AG04450 (cell line): ENCODE measurements at places on chromosomes 2 and 18.

DNA sequence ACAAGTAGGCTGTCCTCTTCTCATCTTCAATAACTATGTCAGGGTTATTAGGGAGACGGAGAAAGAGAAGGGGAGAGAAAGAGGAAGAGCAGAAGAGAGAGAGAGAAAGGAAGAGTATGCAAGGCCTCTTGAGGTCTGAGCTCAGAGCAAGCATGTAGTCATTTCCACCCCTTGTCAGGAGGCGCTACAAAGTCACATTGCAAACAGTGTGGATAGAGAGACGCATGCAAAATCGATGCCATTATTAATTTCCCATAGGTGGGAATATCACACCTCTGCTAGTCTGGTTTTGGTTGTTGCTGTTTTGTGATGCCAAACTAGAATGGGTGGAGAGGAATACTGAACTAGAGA, 24.2 kb upstream of the SERPINE2 start:
- no peak for DNase-seq

DNA sequence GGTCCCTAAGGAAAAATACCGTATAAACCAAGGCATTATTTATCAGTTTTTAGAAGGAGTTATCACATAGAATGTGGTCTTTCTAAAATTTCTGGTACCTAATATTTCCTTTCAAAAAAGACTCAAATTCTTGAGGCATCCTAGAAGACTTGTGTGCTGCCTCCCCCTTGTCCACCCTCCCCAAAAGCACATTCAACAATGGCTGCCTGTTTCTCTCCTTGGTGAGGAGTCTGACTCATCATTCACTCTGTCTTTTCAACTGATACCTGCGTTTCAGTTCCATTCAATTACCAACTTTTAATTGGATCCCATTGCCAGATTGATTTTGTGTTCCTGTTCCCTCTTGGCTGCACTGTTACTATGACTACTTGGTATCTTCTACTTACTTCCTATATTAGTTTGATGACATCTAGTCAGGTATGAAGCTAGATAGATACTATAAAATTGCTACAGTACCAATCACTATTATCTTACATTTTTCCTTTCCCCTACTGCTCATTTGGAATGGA, 72.9 kb downstream of the XRCC5 start:
- no peak for DNase-seq

DNA sequence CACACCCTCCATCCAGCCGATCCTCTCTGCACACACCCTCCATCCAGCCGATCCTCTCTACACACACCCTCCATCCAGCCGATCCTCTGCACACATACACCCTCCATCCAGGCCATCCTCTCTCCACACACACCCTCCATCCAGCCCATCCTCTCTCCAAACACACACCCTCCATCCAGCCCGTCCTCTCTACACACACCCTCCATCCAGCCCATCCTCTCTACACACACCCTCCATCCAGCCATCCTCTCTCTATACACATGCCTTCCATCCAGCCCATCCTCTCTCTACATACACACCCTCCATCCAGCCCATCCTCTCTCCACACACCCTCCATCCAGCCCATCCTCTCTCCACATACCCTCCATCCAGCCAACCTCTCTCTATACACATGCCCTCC, 83.1 kb downstream of the EIPR1 start:
- DNase-seq: no peak

DNA sequence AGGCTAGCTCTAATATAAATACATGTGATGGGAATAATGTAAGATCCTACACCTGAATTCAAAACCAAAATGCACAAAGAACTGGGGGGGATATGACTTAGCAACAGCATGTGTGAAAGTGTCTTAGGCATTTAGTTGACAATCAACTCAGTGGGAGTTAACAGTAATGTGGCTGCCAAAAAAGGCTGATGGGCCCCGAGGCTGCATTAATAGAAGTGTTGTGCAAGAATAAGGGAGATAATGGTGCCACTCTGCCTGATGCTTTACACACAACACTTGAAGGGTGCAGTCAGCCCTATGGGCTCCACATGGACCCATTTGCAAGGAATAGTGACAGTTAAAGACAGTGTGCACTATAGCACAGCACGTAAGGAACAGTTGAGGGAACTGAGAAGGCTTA, 649.4 kb upstream of the ZEB2 start:
- no peak for DNase-seq

DNA sequence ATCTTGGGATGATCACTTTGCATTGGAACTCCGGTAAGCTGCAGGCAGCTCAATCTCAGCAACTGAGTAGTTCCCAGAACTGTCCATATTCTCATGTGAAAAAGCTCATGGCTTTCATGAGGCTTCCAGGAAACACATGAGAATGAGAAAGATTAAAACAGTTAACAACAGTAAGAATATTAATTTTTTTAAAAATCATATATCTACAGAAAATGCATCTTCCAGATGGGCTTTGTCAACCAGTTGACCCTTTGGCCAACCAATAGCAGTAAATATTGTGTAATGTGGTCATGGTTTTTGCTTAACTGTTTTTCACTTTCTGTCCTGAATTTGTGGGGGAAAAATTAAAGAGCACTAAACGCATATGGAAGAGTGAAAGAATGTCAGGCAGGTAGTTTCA, 131.2 kb upstream of the CCDC195 start:
- DNase-seq: no peak

GRCh38 chr2:200482194-200482593, 27.7 kb downstream of the KCTD18 start:
- no peak for DNase-seq

DNA sequence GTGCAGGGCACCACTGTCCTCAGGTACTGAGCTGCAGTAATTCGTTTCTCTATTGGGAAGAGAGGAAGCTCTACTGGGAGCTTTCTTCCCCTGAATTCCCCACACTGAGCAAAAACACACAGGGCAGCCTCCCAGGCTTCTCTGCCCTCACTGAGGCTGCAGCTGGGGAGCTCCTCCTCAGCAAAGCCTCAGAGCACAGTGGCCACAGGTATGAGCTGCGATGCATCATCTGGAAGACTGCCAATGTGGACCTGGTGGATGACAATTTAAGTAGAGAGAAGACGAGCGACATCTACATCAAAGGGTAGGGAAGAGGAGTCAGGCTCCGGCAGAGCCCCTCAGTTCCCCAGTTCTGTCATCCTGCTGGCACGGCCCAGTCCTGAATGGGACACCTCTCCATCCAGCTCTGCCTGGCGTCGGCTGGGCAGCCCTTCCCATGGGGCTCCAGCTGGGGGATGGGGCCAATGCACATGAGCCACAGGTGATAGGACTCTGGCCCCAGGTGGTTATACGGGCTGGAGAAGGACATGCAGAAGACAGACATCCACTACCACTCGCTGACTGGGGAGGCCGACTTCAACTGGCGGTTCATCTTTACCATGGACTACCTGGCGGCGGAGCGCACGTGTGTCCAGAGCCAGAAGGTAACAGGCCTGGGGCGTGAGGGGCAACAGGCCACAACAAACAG, 37.6 kb downstream of the LMAN2L start:
- DNase-seq: no peak

DNA sequence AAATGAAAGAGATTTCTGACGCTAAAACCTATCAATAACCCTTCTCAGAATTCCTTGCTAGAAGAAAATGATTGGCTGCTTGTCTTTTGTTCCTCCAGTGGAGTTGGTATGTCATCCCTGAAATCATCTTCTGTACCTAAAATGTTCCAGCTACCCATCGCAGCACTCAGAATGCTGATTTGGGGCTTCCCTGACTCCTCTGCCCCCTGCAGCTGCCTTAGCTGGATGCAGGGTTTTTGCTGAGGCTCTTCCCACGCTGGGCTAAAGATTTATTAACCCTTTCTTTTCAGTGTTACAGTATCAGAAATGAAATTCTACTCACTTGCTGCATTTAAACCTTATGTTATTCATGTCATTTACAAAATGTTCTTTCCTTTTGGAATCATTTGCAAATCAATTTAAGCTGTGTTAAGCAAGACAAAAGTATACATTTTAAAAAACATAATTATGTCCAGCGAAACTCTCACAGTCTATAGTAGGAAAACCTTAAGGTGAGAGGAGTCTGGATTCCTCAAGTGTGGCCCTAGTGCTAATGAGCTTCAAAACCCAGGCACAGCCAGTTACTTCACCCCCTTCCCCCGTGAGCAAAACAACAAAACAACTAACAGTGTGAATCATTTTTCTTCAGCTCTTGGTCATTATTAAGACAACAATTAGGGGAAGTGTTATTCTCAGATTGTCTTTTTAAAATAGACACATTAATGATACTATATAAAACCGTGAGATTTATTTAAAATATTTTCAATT, 32.8 kb downstream of the PKP4 start:
- DNase-seq: no peak

DNA sequence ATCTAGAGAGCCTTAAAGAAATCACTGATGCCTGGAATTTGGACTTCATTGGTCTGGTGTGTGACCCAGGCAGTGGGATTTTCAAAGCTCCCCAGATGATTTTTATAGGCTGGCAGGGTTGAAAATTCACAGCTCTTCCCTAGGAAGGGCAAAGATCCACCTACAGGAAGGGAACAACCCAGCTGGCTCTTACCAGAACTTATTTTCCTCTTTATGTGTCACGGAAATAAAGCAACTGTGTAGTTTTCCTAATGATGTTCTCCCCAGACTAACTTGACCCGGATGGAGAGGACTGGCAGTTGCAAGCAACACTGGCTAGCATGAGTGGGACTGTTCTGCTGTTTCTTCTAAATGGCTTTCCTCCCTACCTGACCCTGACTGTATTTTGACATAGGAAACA, 235.6 kb downstream of the ALPK2 start:
- DNase-seq: no peak

- no peak for DNase-seq
Measured at GRCh38 chr2:205903549-205904129, 182.3 kb downstream of the INO80D start.

DNA sequence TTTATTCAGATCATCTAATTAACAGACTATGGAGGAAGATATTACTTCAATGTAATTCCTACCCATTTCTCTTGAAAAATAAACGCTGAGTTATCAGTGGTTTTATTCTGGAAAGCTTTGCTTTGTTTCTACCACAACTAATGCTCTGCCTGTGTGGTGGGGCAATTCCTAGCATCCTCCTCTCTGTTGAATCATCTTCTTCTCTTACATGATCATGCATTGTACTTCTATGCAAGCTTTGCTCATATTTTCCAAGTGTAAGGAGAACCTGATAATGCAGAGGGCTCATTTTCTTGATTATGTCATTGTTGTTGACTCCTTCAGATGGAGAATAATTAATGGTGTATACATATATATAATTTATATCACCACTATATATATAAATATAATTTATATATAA, 46.7 kb downstream of the CCDC195 start:
- no peak for DNase-seq

DNA sequence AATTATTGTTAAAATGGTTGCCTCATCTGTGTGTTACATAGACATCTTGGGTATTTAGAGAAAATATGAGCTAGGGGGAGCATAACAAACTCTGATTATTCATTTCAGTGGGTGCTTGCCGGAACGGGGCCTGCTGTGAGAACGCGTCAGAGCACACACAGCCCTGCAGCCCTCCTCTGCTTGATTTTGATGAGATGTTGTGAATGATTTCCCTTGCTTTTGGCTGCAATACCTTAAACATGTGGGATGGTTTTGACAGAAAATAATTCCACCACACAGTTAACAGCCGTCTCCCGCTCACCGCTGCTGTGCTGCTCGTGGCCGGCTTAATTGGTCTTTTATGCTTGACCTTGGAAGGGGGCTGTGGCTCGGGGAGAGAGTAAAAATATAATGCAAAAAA, 49.9 kb upstream of the TXNDC2 start:
- no peak for DNase-seq

DNA sequence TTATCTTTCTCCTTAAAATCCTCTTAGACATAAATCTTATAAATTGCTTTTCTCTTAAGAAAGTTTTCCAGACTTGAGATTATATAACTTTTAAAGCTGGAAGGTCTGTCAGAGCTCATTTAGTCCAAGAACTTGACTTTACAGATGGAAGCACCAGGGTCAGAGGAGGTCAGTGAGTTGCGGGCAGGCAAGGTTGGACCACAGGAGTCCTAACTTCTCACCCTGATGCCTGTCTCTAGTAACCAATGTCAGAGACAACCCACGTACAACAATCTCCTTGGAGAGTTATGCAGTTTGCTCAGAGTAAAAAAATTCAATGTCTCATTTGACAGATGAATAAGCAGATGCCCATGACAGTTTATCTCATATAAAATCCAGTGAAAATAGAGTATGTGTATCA, 203.9 kb downstream of the DLGAP1 start:
- no peak for DNase-seq

DNA sequence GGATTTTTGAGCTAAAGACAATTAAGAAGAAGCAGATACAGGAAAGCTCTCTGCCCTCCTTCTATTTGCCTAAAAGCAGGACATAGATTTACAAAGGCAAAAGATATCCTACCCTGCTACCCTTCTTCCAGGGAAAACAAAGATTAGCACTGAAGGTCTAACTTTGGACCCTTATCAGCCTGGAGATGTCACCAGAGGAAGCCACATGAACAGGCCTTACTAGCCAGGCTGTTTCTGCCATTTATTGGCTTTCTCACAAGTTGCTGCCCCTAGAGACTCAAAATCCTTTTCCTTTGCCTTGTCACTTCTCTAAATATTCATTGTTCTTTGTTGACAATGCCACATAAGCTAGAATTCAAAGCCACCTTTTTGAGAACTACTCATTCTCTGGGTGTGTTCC, 147.3 kb downstream of the B3GNT2 start:
- no peak for DNase-seq

- DNase-seq: no peak
Measured at GRCh38 chr2:25881764-25882163, 3.5 kb upstream of the ASXL2 start.

DNA sequence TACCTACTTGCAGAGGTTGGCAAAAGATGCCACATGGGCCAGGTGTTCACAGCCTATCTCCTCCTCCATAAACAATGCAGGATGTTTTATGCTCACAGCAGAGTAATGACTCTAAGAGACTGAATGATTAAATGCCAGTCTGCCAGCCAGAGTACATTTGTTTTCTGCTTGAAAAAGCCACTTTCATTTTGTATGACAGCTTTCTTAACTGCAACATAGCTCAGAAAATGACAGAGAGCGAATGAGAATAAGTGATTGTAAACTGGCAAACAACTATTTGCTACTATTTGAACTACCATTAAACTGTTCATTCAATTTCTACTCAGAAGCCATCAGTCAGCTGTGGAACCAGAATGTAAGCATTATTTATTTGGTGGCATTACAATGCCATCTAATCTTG, 50.6 kb upstream of the DCC start:
- no peak for DNase-seq

DNA sequence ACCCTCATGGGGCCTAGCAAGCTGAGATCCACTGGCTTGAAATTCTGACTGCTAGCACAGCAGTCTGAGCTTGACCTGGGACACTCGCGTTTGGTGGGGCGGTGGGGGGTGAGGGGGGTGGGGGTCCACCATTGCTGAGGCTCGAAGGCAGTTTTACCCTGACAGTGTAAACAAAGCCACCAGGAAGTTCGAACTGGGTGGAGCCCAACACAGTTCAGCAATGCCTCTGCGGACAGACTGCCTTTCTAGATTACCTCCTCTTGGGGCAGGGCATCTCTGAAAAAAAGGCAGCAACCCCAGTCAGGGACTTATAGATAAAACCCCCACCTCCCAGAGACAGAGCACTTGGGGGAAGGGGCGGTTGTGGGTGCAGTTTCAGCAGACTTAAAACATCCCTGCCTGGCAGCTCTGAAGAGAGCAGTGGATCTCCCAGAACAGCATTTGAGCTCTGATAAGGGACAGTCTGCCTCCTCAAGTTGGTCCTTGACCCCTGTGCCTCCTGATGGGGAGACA, 149.7 kb upstream of the TANK start:
- DNase-seq: no peak

GRCh38 chr2:120867290-120868241, 131.9 kb downstream of the GLI2 start:
- no peak for DNase-seq

- no peak for DNase-seq
Measured at GRCh38 chr2:9807056-9807455, 36.2 kb upstream of the TAF1B start.
